ENCODE measurements at places on chromosomes 16 and 17.
A peak's percentile ranks its signal among the peaks of the same experiment; 100 is the strongest.

DNA sequence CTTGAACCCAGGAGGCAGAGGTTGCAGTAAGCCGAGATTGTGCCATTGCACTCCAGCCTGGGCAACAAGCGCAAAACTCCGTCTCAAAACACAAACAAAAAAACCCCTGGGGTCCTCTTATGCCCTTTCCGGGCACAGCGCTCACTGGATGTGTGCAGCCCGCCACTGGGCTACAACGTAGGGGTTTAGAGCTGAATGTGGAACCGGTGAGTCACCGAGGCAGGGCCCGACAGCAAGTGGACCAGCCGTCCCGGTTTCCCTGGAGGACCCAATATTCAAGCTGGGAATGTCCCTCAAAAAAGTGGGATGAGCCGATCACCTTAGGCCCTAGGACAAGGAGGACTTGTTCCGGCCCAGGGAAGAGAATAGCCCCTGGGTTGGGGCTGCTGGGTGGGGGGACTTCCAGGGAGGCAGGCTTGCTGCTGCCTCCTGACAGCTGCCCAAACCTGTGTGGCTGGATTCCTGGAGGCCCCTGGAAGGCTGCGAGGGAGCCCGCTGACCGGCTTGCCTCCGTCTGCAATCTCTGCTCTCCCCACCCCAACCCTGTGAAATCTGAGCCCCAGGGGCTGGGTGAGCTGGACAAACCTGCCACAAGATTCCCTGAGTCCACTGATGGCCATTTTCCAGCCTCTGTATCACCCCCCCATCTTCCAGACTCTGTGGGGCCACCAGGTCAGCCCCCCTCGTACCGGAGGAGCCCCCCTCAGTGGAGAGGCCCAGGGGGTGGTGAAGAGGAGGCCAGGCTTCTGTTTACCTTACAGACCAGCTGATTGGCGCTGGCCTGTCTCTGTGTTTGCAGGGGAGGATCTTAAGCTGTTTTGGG, 2.9 kb upstream of the CLDN9 start:
- DNase-seq = no peak

DNA sequence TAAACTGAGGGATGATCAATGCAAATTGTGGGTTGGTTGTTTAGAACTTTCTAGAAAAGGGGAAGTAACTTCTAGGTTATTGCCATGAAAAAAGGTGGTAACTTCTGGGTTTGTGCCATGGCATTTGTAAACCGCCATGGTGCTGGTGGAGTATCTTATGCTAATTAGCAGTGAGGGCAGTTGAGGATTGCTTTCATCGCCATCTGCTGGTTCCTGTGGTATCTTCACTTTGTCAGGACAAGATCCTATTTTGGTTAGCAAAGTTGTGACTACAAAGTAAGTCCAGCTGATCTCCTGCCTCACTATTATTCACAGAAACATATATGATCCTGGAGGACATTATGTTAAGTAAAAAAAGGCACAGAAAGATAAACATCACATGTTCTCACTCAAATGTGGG, 1332.3 kb downstream of the CDH11 start:
- no peak for DNase-seq

DNA sequence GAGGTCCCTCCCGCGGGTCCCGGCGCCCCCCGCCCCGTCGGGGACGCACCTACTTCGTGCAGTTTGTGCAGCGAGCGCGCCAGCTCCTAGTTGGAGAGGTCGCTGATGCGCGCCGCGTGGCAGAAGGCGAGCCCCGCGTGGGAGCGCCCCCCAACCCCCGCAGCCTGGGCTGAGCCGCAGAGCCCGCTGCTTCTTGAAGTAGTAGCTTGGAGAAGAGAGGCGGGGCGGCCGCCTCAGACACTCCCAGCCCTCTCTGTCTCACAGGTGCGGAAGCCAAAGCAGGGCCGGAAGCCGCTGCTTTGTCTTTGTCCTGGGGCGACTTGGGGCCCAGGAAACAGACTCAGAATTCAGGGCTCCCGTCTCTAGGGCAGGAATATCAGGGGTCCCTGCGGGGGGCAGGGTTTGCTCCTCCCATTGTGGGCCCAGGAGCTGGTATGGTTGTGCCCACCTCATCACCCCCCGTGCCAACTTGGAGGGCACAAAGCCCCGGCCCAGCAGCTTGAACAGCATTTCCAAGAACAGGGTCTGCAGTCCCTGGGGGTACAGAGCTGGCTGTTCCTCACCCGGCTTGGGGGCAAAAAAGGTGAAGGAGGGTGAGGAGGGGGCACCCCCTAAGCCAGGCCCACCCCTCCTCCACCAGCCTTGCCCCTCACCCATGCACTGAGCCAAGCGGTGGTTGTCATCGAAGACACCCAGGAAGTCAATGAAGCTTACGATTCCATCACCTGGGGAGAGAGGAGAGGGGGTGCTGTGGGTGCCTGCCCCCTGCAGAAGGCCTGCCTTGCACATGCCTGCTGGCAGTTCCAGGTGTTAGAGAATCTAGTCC, 13.5 kb downstream of the SPATA32 start:
- no peak for DNase-seq

DNA sequence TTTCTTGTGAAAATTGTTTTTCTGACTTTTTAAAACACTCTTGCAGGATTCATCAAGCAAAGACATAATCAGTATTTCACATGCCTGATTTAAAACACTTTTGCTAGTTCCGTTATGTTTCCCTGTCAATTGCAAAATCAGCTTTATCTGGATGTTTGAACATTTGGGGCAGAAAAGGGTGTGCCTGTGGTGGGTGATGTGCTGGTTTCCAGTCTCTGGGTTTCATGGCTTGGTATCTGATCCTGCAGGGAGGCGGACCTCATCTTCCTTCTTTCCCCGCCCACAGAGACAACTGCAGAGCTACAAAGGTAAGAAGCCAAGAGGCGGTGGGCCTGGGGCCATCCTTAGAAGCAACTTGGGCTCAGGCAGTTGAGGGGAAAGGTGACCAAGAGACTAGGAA, 41.8 kb downstream of the NLRC5 start:
- DNase-seq = no peak

- no peak for DNase-seq
Observed at GRCh38 chr17:44601539-44601938, 44.3 kb downstream of the FZD2 start.

GRCh38 chr17:29593591-29594518, 923 bp downstream of the ANKRD13B start:
- no peak for DNase-seq

DNA sequence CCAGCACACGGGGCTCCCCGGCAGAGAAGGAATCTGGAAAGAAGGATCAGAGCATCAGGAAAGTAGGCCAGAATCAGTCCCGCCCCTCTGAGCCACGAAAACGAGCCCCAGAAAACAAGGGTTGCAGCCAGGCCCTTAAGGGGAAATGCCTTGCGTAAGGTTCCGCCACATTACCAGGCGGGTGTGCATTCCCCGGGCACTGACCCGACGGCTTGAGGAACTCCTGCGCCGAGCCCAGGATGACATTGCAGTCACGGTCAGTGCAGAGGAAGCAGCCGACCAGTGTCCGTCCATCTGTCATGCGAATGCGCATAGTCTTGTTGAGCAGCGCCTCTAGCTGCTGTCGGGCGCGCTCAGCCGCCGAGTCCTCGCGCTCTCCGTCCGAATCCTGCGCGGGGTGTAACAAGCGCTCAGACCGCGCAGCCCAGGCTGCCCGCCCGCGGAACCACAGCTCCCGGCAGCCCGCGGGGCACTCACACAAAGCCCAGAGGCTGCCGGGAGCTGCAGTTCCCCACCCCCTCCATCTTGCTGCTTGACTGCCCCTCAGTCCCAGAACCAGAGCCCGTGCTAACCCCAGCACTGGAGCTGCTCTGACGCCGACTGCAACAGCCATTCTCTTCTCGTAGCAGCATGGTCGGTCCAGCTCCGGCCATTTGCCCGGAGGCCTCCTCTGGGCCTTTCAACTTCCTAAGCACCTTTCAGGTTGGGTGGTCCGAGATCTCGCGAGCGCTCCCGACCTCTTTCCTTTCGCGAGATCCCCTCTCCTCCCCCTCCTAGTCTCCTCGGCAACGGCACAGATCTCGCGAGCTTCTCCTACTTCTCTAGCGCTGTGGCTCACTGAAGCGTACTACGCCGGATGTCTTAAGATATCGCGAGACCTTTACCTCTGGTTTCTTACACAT, at the start of gene NAA38:
TSS of gene NAA38 (minus strand) at position 749 of the 902 bp plus-strand sequence. CDS start at position 653, 96 bp downstream.
- peak; percentile 99 for DNase-seq

DNA sequence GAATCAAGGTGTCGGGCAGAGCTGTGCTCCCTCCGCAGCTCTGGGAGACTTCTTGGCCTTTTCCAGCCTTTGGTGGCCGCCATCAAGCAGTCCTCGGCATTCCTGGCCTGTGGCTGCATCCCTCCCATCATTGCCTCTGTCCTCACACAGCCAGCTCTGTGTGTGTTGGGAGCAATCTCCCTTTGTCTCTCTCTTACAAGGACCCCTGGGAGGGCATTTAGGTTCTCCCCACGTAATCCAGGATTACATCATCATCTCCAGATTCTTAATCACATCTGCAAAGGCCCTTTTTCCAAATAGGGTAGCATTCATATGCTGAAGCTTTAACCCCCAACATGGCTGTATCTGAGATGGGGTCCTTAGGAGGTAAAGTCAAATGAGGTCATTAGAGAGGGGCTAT, 4.1 kb upstream of the DNAH17 start:
- no peak for DNase-seq

DNA sequence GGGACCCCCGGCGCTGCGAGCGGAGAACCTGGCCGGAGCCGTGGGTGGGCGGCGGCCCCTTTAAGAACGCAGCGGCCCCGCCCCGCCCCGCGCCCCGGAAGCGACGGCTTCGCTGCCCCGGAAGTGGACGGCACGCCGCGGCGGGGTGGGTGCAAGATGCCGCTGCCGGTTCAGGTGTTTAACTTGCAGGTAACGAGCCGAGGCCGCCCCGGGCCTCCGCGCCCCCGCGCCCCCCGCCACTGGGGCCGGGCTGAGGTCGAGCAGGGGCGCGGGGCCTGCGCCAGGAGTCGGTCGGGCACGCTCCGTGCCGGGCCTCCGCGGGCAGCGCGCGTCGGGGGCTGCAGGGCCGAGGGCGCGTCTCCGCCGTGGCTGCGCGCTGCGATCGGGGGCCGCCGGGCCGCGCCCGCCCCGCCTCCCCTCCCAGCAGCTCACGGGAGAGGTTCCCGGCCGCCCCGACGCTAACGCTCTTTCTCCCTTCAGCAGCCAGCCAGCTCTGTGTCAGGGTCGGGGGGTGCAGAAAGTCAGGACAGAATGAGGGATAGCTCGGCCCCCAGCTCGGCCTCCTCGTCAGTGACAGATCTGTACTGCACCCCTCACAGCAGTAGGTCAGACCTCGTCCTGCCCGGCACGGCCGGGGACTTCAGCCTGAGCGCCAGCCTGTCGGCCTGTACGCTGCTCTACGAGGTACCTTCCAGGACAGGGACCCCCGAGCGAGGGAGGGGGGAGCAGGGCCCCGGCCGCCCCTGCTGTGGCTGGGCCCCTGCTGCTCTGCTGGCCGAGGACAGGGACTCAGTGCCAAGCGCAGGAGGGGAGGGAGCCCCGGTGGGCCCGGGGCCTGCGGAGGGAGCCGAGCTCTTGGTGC, at the start of the genes GPS1 and RFNG:
TSS of gene GPS1 (plus strand) at position 123 of the 862 bp plus-strand sequence. CDS start at position 157, 34 bp downstream.
TSS of gene RFNG (minus strand) at position 36 of the 862 bp plus-strand sequence. CDS start 45 bp downstream, outside the sequence.
- peak; percentile 52 for DNase-seq

DNA sequence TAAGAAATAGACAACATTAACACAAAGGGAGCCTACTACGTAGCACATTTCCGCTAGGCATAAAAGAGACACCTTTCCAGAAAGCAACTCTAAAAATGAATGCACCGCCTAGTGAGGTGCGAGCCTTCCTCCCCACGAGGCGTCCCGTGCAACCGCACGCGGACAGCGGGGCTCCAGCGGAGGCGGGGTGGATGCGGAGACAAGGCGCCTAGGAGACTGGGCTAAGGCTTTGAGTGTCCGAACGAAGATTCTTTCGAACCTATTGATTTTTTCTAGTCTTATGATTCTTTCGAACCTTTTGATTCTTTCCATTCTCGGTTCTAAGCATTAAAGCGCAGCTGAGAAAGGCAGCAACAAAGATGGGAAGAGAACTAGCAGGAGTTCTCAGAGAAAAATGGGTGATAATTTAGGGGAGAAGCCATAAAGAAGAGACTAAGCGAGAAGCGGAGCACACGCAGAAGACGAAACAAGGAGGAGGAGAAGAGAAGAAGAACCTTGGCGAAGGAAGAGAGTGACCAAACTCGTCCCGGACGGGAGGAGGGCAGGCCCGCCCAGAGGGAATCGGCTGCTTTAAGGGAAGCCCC, 394 bp upstream of the CPD start:
- DNase-seq = peak; percentile 23

DNA sequence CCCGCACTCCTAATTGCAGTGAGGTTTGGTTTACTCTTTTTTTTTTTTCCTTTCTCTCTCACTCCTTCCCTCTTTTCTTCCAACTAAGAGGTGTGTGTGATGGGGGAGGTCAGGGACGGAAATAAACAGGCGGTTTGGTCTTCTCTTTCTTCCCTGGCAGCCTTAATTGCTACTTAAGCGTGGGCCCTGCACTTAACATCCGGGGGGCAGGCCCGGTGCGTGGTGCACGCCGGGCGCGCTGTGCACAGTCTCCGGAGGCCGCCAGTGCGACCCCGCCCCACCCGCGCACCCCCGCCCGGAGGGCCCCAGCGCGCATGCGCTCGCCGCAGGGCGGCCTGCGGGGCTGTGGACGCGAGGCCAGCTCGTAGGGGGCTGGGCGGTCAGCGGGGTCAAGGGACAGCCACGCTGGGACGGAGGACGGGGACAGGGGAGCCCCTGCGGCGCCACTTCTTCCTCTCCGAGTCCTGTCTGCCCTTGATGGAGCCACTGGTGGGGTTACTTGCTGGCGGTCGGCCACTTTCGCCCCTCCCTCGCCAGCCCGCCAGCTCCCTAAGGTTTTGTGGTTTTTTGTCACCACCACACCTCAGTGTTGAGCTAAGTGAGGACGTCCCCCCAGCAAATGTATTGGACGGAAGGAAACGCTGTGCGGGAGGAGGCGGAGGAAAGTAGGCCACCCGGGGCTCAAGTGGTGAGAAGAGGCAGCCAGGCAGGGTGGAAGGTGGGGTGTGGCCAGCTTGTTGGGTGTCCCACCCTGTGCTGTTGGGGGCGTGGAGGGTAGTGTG, 120.9 kb downstream of the MRM1 start:
- peak; percentile 32 for DNase-seq

DNA sequence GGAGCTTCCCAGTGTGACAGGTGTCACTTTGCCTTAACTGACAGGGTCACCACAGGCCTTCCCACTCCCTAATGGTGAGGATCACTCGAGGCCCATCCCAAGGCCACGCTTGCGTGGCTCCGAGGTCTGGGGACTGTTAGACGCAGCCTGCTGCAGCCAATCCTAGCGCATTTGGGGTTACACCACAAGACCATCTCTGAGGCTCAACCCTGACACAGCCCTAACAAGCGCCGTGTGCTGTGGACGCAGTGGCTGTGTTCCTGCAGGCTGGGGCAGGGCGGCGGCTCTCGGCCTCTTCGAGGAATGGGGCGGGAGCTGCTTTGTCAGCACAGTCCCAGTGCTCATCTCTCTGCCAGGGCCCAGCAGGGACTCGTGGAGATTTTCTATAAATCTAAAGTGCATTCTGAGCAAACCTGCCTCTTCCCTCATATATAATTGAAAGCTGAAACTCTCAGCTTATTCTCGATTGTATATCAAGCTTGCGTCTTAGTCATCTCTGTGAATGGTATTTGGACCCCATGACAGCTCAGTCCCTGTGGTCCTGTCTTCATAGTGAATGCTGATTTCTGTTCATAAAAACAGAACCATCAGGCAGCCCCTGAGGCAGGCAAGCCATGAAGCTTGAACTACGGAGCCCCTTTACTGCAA, 65.8 kb upstream of the CHMP6 start:
- no peak for DNase-seq
